ENCODE measurements at places on chromosomes 12 and 14.

DNA sequence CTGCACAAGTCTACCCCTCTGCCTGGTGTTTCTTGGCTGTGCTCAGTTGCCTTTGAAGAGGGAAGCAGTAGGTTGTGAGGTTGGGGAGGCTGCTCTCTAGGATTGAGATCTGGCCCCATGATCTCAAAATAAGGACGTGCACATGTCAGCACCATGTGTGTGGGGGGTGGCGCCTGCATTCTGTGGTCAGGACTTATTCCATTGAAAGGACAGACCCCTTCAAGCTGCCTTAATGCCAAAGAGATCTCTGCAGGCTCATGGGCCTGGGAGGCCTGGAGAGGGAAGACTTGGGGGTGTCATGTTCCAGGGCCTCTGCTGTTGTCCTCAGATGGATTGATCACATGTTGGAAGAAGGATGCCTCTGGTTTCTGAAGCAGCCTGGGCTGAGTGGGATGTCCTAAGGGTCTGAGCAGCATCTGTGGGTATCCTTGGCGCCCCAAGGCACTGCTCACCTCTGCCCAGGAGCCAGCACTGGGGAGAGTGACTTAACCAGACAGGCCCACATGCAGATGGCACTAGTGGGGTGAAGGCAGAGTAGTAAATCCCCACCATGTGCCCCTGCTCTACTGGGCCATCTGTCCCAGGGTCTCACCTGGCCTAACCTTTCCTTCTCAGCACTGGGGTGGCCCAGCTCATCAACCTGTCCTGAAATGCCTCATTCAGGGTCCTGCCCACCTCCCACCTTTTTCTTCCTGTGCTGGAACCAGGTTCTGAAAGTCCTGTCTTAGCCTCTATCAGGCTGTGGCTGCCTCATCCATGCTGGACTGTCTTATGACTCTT is 118.9 kb downstream of the ADGRD1 start:
- no peak for DNase-seq

- DNase-seq, result no peak
Measured at GRCh38 chr12:56377310-56377988, 14.8 kb upstream of the APOF start.

DNA sequence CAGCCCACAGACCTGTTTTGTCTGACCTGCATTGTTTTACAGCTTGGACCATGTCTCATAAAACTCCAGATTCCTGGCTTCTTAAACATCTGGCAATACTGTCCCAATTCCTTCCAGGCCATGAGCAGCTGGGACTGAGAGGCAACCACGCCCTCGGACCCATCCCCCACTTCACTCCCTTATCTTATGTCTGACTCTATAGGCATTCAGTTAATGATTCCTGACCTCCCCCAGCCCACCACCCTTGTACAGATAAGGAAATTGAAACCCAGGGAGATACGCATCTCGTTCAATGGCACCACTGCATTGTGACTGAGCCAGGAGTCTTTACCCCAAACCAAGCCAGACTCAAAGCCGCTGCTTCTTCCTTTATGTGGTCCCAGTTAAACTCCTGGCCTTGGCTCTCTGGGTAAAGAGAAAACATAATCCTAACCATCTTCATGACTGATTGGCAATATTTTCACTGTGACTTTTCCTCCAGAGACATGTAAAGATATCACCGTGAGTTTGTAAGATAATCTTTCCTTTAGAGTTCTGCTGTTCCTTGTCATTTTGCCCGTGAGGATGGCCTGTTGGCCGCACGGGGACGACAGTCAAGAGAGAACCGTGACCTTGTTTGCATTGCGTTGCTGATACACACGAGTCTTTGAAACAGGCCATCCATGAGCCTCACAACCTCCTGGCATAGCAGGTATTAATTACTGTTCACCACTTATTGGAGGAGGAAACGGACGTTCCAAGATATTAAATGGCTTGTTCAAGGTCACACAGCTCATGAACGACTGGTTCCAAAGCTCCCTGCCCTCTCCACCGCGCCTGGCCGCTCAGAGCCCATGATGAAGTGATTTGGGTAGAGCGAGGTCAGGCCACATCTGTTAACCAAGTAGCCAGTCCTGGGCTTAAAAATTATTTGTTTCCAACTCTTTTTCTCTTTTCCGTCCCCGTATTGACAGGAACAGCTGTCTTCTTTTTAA is 39.4 kb downstream of the MAP1LC3B2 start:
- DNase-seq, result no peak

DNA sequence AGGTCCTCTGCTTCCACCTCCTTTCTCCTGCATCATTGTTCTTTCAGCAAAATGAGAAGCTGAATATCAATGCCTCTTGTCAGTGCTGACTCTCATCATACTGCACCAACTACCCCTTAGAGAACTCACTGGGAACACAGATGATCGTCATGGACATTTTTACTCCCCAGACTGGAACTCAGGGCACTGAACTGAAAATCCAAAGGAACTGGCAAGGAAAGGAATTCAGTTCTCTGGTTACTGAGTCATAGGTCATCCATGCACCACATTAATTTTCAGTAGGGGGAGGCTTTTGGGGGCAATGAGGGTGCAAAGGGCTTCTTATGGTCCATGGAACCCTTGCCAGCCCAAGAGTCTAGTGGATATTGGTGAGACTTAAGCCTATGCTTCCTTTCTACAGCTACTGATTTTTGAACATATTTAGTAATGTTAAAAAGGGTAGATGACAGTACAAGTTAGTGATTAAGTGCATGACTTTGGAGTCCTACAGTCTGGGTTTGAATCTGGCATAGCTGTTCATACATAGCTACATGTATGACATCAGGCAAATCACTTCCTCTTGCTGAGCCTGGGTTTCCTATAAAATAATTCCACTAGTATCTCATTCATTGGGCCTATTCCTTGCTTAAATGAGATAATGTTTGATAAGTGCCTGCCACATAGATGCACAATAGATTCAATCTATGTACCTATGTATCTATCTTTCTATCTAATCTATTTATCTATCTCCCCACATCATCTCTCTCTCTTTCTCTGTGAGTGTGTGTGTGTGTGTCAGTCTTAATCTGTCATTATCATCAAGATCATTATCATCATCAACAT is 29.2 kb downstream of the BBS10 start:
- DNase-seq, result no peak

DNA sequence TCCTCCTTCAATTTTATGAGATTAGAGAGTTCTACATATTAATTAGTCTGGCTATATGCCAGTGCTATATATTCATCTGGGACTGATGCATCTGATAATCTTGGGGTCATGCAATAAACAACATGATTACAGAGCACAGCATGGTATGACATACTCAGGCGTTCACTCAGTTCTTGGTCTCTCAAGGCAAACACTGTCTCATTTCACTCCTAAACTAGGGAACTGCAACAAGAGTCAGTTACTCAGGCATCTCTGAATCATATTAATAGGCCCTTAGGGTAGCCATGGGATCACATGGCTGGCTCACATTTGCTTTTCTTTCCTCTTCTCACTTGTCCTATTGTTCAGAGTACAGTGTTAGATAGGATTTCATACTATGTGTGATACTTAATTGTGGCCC is 91.8 kb upstream of the TMEM260 start:
- no peak for DNase-seq

Measured in stimulated activated naive B cell treated with anti-CD40 and anti-IgM and Interleukin-4, amounts not matched to agents 10 μg/mL and 1 μg/mL and 100 μg/mL, for 72 hours (primary cell).